Regular cardiac myocyte (primary cell): ENCODE measurements at places on chromosomes 5 and 9. TPM values are rescaled to one million over a fixed set of nuclear protein-coding genes. Genes with fewer than 3 reads are reported as not detected.

BAAT gene
- total RNA-seq, result under 0.01 and 0.19 TPM in 2 replicates

WHRN gene
- total RNA-seq, result 0.19 and 0.56 TPM in 2 replicates

OR1L1 gene
- total RNA-seq, result not detected in 2 replicates

RIGI gene
- total RNA-seq, result 11.3 and 13.2 TPM in 2 replicates

FBP2 gene
- total RNA-seq, result not detected in 2 replicates

DOK3 gene
- 3.3 and 6.8 TPM in 2 replicates for total RNA-seq

PCDHGB7 gene
- 1.9 and 4.5 TPM in 2 replicates for total RNA-seq

KCNN2 gene
- not detected in 2 replicates for total RNA-seq

KIF4B gene
- under 0.01 TPM in 1 of 2 replicates, not detected in the other for total RNA-seq

ADGRV1 gene
- 0.19 and 1.4 TPM in 2 replicates for total RNA-seq

CD74 gene
- total RNA-seq, result 0.38 and 0.85 TPM in 2 replicates

F12 gene
- total RNA-seq, result 0.58 TPM in 1 of 2 replicates, not detected in the other

OCLN gene
- 1.3 and 2.3 TPM in 2 replicates for total RNA-seq

CD72 gene
- 0.19 and 0.56 TPM in 2 replicates for total RNA-seq

TRIO gene
- total RNA-seq, result 204 and 250 TPM in 2 replicates

PCDHA9 gene
- under 0.01 TPM in 2 replicates for total RNA-seq

RNF183 gene
- total RNA-seq, result not detected in 2 replicates
